ENCODE measurements at places on chromosomes 2 and 18. TPM values are rescaled to one million over a fixed set of nuclear protein-coding genes. Genes with fewer than 3 reads are reported as not detected.

INPP5D gene
- total RNA-seq = 127 TPM

NFATC1 gene
- total RNA-seq = 69.6 TPM

TRIM43 gene
- total RNA-seq = not detected

FTCDNL1 gene
- total RNA-seq = 1.9 TPM

DNA sequence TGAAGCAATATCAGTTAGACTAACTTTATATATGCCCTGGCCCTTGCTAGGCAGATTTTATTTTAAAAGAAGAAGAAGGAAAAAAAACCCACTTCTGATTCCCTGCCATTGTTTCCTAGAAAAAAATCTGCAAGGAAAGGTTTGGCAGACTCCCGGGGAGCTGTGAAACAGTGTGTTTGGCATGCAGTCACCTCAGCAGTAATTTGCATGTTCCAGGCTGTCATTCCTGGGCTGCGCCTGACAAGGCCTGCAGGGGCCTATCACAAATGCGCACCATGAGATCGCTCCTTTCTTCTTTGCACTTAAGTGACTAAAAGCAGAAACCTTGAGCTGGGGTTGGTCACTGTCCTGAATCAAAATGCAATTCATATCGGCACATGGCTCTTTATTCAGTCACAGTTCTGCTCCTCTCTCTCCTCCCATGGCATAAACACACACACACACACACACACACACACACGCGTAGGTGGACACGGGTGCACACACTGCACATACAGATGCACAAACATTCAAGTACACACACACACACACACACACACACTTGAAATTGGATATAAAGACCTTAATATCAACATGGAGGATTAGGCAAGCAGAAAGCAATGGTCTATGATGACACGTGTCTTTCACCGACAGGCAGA lies 172.8 kb downstream of the MYT1L start:
- DNase-seq = no peak

- DNase-seq = no peak
Observed at GRCh38 chr2:22491442-22491841, 893.5 kb upstream of the KLHL29 start.

GRCh38 chr2:175036582-175037018 lies 31.4 kb upstream of the CHN1 start:
- DNase-seq = peak; percentile 49

All from CD4-positive, alpha-beta memory T cell (primary cell).